ENCODE measurements at places on chromosomes 4 and X. TPM values are rescaled to one million over a fixed set of nuclear protein-coding genes. Genes with fewer than 3 reads are reported as not detected.

DNA sequence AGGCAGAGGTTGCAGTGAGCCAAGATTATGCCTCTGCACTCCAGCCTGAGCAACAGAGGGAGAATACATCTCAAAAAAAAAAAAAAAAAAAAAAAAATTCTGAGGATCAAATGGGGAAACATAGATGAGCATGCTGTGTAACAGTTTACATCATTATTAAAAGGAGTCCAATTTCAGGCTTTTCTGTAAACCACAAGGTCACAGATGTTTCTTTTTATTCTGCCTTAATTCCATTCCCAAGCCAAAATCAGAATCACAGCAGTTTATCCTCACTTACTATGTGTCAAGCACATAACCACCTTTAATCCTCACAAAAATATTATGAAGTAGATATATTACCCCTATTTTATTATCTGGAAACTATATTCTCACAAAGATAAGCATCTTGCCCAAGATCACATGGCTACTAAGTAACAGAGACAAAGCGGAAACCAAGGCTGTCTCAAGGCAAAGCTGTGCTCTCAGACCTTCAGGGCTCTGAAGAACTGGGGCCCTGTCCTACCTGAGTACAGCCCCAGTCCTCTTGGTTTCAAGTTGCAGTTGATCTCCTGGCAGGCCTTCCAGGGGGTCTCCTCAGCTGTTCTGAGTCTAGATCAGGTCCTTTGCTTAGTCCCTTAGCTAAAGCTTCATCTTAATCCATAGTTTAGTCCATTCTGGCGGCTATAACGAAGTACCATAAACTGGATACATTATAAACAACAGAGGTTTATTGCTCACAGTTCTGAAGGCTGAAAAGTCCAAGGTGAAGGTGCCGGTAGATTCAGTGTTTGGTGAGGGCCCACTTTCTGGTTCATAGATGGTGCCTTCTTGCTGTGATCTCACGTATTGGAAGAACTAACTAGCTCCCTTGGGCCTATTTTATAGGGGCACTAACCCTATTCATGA is 141.3 kb downstream of the PALLD start:
- DNase-seq: no peak

CC2D2A gene
- polyA plus RNA-seq: 0.07 TPM

FGB gene
- polyA plus RNA-seq: not detected

MAGEC2 gene
- not detected for polyA plus RNA-seq

CXCL9 gene
- not detected for polyA plus RNA-seq

- no peak for DNase-seq
Measured at GRCh38 chrX:42079968-42080367, 156.6 kb upstream of the CASK start.

- DNase-seq: no peak
Measured at GRCh38 chrX:67104982-67105757, 438.7 kb upstream of the AR start.

CITED1 gene
- polyA plus RNA-seq: not detected

DNA sequence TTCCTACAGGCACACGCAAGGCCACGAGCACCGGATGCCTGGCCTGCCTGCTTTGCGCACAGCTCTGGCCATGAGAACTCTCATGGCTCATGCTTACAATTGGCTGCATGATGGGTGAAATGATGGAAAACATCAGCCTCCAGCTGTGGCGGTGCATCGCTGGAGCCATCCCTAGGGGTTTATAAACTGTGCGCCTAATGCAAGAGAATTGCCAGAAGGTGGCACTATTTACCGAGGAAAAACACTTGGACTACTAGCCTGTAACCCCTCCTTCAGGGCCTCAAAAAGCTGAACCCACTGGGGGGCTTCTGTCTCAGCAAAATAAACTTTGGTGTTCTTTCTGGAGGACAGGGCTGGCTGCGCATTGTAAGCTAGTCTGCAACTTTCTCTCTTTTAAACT is 51.9 kb downstream of the PHKA2 start:
- DNase-seq: peak; percentile 3

PRDM8 gene
- polyA plus RNA-seq: 20.0 TPM

DNA sequence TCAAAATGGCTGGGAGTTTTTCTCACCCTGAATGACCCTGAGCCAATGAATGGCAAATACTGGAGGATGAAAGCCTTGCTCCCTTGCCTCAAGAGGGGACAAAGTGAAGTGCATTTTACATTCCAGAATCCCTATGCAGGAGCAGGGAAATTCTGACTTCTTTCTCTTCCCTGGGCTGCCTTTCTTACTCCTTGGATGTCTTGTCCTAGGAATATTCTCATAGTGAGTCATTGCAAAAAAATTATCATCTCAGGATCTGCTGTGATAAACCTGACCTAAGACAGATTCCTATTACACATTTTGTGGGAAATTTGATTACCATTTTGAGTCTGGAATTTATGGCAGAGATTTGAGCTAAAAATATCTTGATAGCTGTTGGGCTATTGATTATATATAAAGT is 199.9 kb downstream of the TMA16 start:
- DNase-seq: no peak

DNA sequence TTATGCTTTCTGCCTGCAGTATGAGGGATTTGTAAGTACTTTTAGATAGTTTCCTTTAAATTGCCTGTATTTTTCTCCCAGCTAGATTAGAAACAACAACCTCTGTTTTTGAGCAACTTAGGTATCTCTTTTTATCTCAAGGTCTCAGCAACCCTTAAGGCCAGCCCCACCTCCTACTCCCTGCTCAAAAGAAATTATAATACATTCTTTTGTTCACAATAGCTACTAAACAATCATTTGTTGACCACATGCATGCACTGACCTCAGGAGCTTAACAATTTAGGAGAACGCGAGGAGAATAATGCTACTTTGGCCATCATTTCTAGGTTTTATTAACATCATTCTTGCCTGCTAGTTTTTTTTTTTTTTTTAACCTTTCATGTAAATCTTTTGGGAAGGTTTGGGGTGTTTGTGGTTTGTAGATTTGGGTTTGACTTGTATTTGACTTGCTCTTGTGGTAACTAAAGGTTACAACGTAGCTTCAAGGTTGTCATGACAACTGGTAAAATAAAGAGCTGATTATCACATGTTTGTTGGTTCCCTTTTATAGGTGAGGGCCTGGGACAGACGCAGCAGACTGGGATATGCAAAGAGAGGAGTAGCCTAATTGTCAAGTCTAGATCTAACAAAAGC is 145.4 kb upstream of the PLAC1 start:
- peak; percentile 63 for DNase-seq

GRCh38 chr4:26746802-26747213 is 113.8 kb upstream of the STIM2 start:
- no peak for DNase-seq

NSG1 gene
- polyA plus RNA-seq: not detected
